ENCODE measurements at places on chromosomes 16 and 17.

GRCh38 chr17:80114758-80115157, 13.4 kb downstream of the GAA start:
- DNase-seq, result no peak

DNA sequence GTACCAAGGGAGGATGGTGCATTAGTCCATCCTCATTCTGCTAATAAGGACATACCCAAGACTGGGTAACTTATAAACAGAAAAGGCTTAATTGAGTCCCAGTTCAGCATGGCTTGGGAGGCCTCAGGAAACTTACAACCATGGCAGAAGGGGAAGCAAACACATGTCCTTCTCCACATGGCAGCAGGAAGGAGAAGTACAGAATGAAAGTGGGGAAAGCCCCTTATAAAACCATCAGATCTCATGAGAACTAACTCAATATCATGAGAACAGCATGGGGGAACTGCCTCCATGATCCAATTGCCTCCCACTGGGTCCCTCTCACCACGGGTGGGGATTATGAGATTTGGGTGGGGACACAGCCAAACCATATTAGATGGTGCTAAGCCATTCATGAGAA, 84.5 kb downstream of the SEC14L1 start:
- DNase-seq, result no peak

DNA sequence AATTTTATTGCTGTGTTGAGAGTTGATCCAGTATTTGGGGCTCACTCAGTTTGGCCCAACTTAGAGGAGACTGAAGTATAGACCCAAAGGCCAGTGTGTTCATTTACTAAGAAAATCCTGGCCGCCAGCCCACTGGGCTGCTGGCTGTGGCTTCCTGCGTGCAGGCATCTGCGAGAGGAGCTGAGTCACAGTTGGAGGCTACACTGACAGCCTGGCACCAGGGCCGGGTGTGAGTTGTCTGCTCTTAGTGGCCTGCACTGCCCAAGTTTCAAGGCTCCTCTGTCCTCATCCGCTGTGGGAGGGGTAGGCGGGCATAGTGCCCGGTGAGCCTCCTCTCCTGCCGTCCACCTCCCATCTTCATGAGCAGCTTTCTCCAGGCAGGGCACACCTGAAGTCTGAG, 54.2 kb downstream of the PLD6 start:
- no peak for DNase-seq

GRCh38 chr16:31357324-31358109, 2.5 kb downstream of the ITGAX start:
- no peak for DNase-seq

GRCh38 chr17:82241183-82241925, 12.5 kb downstream of the SLC16A3 start:
- no peak for DNase-seq

DNA sequence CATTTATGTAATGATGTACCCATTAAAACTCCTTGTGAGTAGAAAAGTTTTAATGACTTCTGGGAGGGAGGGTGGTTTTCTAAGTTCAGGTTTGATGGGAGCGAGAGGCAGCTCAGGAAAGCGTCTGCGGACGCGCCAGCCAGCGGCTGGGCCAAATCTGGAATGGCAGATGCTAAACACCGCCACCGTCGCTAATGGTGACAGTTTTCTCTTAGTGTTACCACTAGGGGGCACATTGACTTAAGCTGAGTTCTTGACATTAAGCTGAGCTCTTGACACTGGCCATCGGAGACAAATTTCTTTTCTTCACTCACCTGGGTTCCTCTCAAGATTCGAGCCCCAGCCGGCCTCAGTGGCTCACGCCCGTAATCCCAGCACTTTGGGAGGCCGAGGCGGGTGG, 6.7 kb downstream of the TRPV1 start:
- no peak for DNase-seq

- DNase-seq, result no peak
Measured at GRCh38 chr17:43015579-43015978, 6.6 kb downstream of the VAT1 start.

- no peak for DNase-seq
Measured at GRCh38 chr17:34703533-34703932, 124.2 kb downstream of the TMEM132E start.

GRCh38 chr16:22898874-22899348, 84.9 kb downstream of the HS3ST2 start:
- DNase-seq, result peak; percentile 27

GRCh38 chr17:41150026-41150425, 401 bp upstream of the KRTAP4-5 start:
- DNase-seq, result no peak

- peak; percentile 15 for DNase-seq
Measured at GRCh38 chr17:55735731-55736405, 13.2 kb upstream of the TMEM100 start.

- no peak for DNase-seq
Measured at GRCh38 chr17:2710071-2710802, 1.3 kb downstream of the CLUH start.

GRCh38 chr17:44360826-44361225, 2.8 kb downstream of the FAM171A2 start:
- DNase-seq, result no peak

DNA sequence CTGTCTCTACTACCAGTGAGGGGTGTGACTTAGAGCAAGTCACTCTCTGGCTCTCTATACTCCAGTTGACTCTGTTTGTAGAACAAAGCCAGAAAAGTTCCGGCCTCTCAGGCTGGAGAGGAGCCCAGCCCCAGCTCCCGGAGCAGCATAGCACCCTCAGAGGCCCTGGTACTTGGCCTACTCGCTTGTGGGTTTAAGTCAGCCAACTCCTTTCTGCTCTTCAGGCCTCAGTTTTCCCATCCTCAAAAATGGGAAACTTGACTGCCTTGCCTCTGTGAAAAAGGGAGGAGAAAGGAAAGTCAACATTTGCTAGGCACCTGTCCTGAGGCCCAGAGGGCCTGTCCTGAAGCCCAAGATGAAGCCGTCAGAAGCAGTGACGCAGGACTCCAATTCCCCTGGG, 1.1 kb downstream of the CHST6 start:
- no peak for DNase-seq

GRCh38 chr16:11784038-11784369, 13.1 kb downstream of the ZC3H7A start:
- no peak for DNase-seq

DNA sequence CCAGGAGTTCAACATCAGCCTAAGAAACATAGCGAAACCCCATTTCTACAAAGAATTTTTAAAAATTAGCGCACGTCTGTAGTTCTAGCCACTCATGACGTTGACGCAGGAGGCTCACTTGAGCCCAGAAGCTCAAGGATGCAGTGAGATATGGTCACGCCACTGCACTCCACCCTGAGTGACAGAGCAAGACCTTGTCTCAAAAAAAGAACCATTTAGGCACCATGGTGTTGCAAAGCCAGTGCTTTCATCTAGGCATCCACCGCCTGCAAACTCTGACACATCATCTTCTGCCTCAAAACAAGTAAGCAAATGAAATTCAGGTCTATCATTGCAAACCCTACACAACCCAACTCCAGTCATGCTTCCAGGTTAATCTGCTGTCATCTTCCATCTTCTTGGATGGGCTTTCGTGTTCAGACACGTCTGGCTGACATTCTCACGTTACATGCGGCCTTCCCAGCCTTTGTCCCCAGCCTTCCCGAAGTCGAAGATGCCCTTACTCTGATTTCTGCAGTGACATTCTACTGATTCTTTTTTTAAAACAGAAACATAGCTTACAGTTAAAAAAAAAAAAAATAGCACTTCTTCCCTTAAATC, 8.9 kb downstream of the ANKRD11 start:
- DNase-seq, result peak; percentile 51

DNA sequence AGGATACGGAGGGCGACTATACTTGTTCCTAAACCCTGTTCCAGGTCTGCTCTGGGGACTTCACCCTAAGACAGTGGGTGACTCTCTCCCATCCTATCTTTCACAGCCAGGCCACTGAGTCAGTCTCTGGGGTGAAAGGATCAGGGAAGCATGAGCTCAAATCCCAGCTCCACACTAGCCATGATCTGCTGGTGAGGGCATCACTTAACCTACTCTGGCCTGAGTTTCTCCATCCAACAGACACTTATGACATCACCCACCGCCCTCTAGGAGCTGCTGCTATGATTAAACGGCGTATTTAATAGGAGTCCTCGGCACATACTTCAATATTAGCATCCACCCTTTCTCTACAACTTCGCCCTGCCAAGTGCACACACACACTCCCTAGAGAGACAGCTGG, 10.1 kb downstream of the GAST start:
- DNase-seq, result no peak

DNA sequence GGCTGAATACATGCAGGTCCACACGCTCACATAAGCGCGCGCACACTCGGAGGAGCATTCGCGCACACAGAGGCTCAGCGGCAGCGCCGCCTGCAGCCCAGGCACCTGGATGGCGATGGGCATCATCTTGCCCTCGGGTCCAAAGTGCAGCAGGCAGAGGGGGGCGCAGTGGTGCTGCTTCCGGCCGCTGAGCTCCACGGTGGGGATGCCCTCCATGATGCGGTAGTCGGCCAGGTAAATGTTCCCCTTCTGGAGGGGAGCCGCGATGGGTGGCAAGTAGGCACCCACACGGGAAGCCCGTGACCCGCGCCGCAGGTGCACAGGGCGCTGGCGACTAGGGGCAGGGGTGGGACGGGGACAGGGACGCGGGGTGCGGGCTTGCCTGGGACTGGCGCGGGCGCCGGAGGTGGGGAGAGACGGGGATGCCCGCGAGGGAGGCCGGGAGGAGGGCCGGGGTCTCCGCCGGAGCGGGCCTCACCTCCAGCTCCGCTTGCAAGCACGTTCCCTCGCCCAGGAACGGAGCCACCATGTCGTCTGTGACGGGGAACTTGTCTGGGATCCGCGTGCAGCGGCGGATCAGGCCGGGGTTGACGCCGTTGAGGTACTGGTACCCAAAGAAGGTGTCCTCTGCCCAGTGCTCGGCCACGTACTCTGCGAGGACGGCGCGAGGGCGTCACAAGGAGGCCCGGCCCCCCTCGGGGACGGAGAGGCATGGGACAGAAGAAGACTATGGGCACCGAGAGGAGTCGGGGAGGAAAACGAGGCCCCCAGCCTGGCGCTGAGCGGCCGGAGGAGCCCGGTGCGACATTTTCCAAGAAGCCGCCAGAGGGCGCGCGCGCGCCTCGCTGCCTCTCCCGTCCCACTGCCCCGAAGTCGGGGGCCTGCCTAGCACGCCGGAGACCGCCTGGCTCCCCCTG, 8.0 kb downstream of the ALOX12B start:
- DNase-seq, result peak; percentile 88

GRCh38 chr17:75915268-75915667, 10.6 kb upstream of the MRPL38 start:
- DNase-seq, result no peak

DNA sequence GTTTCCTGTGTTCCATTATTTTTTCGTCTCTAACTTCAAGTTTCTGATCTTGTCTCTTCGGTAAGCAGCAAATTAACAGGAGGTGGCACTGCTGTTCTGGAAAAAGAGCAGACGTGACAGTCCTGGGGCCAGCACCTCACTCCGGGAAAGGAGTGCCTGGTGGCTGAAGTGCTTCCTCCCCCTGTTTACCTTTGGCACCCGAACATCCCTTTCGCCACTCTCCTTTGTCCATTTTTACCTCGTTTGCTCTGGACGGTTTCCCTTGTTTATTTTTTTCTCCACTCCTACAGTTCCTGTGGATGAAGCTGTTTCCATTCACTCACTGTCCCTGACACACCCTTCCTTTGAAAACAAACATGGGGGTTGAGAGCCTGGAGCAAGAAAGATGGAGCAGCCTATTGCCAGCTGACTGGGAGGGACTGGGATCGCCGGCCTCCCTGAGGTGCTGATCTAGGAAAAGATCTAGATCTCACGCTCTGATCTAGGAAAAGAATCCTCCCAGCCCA, 12.6 kb downstream of the SAP30BP start:
- no peak for DNase-seq

GRCh38 chr17:62064029-62064790, 868 bp downstream of the MED13 start:
- DNase-seq, result no peak

- no peak for DNase-seq
Measured at GRCh38 chr16:31213877-31214707, at the start of gene TRIM72. TRIM72 (plus strand) TSS chr16:31214119; CDS start chr16:31214739, 620 bp downstream.

DNA sequence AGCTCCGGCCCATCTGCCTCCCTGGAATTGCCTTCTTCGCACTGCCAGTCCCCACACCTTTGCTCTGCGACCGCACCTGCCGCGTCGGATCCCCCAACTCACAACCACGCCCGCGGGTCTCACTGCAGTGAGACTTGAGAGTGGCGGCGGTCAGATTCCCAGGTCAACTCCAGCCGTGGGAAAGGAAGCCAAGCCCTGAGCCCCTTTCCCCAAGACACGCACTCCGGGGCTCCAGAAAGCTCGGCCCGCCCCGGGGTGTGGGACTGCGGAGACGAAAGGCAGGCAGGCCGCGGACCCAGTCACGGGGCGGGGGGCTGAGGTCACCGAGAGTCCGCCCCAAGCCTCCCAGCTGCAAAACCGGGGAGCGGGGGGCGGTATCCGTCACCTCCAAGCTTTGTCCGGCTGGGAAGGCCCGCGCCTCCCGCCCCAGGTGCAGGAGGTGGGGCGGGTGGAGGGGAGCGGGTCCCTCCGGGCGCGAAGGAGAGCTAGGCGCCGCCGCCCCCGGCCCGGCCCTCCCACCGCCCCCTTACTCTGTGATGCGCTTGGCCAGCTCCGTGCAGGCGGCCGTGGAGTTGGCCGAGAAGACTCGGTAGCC, 615 bp downstream of the PRPSAP1 start:
- DNase-seq, result no peak

- DNase-seq, result no peak
Measured at GRCh38 chr17:13030056-13030455, 12.2 kb upstream of the ELAC2 start.

DNA sequence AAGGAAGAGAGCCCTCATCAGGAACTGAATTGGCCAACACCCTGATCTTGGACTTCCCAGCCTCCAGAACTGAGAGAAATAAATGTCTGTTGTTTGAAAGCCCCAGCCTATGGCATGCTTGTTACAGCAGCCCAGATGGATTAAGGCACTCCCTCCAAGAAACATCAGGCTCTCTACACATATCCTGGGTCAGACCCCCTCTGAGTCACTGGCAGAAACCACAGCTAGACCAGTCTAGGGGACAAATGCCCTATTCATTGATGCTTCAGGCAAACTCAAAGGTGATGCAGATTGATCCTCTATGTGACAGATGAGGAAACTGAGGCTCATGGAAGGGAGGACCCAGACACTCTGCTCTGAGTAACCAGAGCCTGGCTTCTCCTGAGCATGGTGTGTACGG, 116.8 kb downstream of the WSCD1 start:
- DNase-seq, result no peak

- DNase-seq, result no peak
Measured at GRCh38 chr16:31194898-31195297, 7.7 kb downstream of the PYCARD start.

DNA sequence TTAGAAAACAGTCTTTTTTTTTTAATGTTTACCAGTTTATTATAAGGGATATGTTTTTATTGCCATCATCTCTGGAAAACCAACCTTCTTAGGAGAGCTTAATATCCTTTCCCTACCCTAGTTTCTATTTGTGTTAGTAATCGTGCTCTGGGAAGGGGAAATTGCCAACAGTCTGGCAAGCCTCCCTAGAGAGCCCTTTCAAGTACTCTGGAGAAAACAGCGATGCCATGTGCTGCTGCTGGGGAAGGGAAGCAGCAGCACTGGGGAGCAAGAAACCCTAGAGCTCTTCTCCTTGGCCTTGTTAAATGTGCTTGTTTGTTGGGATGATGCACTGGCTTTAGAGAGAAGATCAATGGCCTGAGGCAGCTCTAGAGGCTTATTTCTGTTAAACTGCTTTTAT, 10.3 kb downstream of the RETREG3 start:
- peak; percentile 86 for DNase-seq

GRCh38 chr16:23863511-23864422, 28.0 kb downstream of the PRKCB start:
- no peak for DNase-seq

- DNase-seq, result no peak
Measured at GRCh38 chr16:84532291-84532724, 27.8 kb upstream of the MEAK7 start.
